ENCODE measurements at places on chromosomes 2 and 18. TPM values are rescaled to one million over a fixed set of nuclear protein-coding genes. Genes with fewer than 3 reads are reported as not detected.

DNA sequence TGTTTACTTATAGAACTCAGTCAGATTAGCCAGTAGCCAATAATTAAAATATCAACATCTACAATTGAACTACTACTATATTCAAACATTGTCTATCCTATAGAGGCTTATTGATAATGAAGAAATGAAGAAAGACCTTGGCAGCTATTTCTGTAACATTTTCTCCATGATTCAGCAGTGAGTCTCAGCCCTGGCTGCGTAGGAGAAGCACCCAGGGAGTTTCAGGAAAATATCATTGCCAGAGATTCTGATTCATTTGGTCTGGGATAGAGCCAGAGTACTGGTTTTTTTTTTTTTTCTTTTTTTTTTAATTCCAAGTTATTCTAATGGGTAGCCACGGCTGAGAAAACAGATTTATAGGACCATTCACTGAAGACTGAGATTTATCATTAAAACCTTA lies 404.8 kb downstream of the TXNL1 start:
- peak; percentile 85 for DNase-seq

DNA sequence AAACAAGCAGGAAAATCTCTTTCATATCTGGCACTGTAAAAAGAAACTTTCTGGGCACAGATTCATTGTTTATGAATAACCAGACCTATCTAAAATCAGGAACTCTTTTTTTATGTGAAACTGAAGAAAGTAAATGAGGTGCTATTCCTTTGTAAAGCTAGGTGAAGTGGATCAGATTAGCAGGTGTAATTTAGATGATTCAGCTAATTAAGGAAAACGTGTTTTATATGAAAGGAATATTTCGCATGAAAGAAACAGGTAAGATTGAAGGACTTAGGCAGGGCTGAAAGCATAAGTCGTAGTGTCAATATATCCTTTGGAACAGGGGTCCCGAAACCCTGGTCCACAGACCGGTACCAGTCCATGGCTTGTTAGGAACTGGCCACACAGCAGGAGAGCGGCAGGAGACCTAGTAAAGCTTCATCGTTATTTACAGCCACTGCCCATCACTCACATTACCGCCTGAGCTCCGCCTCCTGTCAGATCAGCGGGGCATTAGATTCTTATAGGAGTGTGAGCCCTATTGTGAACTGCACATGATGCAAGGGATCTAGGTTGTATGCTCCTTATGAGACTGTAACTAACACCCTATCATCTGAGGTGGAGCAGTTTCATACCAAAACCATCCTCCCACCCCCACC lies 20.3 kb upstream of the XIRP2 start:
- no peak for DNase-seq

- no peak for DNase-seq
Observed at GRCh38 chr2:239112127-239112774, 264.4 kb downstream of the TWIST2 start.

The LDLRAD4 gene
- 40.1 TPM for total RNA-seq

The REG1B gene
- not detected for total RNA-seq
